ENCODE measurements at places on chromosomes 16 and 17.

GRCh38 chr17:61816538-61816937, 46.8 kb downstream of the BRIP1 start:
- no peak for DNase-seq

- DNase-seq = no peak
Observed at GRCh38 chr16:49378816-49379215, 5.2 kb downstream of the C16orf78 start.

GRCh38 chr17:17224137-17224536, 12.8 kb downstream of the FLCN start:
- no peak for DNase-seq

- no peak for DNase-seq
Observed at GRCh38 chr17:5391678-5392077, 27.8 kb downstream of the NUP88 start.

- DNase-seq = no peak
Observed at GRCh38 chr16:47247690-47248089, 103.9 kb upstream of the NETO2 start.

DNA sequence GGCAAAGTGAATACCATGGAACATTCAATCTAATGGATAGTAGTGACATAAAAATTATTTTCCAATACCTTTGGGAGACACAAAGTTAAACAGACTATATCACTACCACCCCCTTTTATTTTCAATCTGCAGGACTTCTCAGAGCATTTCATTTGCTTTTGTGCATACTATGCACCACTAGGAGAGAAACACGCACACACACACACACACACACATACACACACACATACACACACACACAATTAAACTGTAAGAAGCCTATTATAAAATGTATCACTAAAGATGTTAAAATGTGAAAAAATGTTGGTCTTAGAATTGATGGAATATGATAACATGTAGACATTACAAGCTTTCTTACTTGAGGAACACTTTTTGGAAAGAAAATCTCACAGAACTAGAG, 331.4 kb downstream of the CA10 start:
- DNase-seq = no peak

GRCh38 chr16:13060932-13061331, 159.5 kb downstream of the SHISA9 start:
- no peak for DNase-seq

DNA sequence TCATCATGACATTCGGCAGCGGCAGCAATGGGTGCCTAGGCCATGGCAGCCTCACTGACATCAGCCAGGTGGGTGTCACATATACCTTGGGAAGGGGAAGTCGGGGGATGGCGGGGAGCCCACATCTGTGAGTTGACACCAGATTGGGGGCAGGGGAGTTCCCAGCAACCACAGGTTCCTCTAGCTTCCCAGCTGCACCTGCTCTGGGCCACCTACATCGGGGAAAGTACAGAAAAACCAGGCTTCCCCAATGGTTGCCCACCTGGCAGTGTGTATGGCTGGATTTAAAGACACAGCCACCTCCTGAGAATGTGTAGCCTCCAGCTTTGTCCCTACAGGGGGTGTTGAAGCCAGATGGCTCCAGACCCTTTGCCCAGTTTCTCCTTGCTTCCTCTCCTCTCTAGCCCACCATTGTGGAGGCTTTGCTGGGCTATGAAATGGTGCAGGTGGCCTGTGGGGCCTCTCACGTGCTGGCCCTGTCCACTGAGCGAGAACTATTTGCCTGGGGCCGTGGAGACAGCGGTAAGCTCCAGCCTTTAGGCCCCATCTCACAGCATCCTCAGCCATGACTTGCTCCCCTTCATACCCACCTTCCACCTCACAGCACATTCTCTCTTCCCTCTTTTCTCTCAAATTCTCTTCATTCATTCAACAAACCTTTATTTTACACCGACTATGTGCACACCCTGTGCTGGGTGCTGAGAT, 5.0 kb upstream of the TRAF4 start:
- no peak for DNase-seq

DNA sequence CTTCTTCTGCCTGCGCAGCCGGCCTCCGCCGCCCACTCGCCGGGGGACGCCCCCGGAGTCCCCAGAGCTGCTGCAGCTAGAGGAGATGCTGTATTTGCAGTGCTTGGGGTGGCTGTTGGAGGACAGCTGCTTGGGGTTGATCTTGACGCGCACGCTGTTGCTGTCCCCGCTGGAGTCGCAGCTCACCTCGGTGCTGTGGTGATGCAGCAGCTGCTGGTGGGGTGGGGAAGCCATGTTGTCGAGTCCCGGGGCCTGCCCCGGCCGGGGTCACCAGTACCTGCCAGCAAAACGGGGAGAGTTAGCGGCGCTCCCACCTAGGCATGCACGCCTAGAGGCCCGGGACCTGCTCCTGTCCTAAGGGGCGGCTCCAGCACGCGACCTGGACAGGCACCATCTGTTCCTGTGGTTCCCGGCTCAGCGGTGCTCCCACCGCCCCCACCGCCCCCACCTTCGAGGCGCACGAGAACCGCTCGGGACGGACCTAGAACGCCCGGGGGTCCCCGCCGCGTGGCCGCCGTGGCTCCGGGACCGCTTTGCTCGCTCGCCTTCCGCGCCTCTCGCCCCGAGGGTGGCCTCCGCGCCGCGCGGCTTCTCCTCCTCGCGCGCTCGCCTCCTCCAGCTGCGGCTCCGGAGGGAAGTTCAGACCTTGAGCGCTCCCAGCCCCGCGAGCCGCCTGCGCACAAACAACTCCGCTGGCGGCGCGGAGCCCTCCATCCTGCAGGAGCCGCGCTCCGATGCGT, 863 bp downstream of the ADCY9 start:
- peak; percentile 36 for DNase-seq

- DNase-seq = no peak
Observed at GRCh38 chr16:49343291-49343690, 30.3 kb upstream of the C16orf78 start.

- DNase-seq = no peak
Observed at GRCh38 chr17:81251709-81252301, 12.7 kb downstream of the NDUFAF8 start.

GRCh38 chr17:28828294-28829040, 14.1 kb downstream of the FAM222B start:
- no peak for DNase-seq

GRCh38 chr16:57315416-57315815, 30.9 kb upstream of the PLLP start:
- no peak for DNase-seq

GRCh38 chr17:2266045-2266864, 37.3 kb downstream of the SMG6 start:
- peak; percentile 69 for DNase-seq

DNA sequence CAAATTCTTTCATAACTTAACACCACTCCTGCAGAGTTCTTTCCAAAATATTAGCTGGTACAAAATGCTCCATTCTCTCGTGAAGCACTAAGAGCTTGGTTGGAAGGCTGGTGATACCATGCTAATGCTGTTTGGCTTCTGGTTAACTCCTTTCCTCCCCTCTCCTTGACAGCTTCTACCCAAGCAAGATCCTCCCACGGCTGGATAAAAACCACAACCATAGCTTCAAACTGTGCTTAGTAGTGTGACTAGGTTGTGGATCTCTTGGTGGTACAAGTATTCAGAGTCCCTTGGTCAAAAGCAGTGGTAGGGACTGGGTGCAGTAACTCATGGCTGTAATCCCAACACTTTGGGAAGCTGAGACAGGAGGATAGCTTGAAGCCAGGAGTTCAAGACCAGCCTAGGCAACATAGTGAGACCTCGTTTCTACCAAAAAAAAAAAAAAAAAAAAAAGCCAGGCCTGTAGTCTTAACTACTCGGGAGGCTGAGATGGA, 2.3 kb downstream of the PHAF1 start:
- no peak for DNase-seq

GRCh38 chr17:79091226-79091670, 16.6 kb downstream of the ENGASE start:
- no peak for DNase-seq

GRCh38 chr17:4527134-4527533, 28.1 kb downstream of the MYBBP1A start:
- no peak for DNase-seq

GRCh38 chr17:7355053-7355452, at the start of gene TMEM95:
Gene TMEM95, plus strand, starts transcription at chr17:7355156. Its CDS starts 49 bp downstream, at chr17:7355205.
- DNase-seq = no peak

DNA sequence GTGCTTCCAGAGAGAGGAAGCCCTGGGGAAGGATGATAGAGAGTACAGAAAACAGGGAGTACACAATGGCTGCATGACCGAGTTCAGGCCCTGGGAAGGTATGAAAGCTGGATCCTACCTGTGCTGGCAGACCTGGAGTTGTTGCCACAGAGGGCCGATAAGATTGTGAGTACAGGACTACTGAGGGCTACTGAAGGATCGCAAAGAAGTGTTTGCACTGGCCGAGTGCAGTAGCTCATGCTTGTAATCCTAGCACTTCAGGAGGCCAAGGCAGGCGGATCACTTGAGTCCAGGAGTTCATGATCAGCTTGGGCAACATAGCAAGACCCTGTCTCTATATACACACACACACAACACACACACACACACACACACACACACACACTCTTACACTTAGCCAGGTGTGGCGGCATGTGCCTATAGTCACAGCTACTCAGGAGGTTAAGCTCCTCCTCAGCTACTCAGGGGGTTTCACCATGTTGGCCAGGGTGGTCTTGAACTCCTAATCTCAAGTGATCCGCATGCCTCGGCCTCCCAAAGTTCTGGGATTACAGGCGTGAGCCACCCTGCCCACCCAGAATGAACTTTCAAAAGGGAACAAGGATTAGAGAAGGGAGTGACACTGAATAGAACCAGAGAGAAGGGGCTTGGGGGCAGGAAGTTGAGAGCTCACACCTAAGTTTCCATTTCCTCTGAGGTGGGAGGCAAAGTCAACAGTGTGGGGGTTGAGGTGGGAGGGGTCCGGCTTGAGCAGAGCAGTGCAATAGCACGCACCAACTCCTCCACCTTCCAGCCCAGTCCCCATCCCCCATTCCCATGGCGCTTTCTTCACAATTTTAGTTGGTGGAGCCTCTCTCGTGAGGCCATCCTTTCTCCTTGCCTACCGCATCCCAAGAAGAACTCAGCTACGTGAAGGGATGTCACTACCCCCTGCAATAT, 7.5 kb downstream of the SCIMP start:
- DNase-seq = no peak

GRCh38 chr16:1746693-1747195, 24.6 kb downstream of the NME3 start:
- DNase-seq = no peak

DNA sequence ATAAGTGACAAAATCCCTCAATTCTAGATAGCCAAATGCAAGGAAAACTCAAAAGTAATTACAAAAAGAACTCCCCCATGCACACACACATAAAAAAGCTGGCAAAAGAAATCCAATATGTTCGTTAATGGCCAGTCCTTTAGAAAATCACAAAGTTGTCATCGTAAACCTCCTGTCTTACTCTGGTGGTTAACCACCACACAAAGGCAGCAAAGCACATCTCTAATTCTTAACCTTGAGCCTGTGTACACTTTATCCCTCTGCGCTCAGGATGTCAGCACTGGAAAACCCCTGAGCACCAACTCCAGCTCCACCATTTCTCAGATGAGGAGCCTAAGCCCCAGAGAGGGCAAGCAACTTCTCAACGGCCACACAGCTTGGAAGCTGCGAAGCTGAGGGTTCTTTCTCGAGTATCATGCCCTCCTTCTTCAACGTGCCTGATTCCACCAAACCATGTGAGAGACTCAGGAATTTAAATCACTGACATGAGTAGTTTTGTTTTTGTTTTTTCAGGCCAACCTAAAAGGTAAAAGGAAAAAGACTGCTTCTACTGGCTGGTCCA, 72.5 kb downstream of the C16orf95 start:
- no peak for DNase-seq

GRCh38 chr17:61734466-61734865, 128.9 kb downstream of the BRIP1 start:
- DNase-seq = no peak

GRCh38 chr17:64240261-64240740, 22.8 kb downstream of the TEX2 start:
- no peak for DNase-seq

DNA sequence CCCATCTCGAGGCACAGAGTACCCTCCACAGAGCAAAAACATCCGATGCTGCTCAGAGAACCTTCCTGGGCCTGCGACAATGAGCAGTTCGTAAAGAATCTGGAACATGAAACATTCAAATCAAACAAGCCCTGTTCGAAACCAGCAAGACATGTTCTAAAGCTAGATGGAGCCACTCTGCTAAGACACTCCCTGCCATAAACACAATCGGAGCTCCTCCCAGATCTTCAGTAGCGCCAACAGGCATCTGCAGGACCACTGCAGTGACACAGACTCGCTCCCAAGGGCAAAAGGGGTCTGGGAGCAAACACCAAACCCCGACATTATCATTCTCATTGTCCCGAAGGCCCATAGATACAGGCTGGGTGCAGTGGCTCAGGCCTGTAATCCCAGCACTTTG, 108.7 kb downstream of the ZFHX3 start:
- DNase-seq = no peak

DNA sequence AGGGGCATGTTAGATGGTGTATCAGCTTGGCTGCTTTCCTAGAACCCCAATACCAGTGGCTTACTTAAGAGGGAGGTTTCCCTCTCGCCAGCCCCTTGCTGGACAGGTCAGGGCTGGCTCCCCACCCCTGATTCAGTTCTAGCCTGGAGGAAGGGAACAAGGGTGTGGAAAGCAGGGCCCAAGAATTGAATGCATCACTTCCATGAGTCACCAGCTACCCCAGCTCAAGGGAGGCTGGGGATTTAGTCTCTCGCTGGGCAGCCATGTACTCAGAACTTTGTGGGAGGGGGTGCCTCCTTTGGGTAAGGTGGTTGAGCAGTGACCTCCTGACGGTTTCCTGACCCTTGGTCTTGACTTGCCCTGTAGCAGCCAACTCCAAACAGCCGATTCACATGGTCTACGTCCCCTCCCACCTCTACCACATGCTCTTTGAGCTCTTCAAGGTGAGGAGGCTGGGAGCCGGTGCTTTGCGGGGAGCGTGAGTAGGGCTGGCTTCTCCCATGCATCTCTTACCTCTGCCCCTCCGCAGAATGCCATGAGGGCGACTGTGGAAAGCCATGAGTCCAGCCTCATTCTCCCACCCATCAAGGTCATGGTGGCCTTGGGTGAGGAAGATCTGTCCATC, 12.8 kb downstream of the PDK2 start:
- no peak for DNase-seq

- no peak for DNase-seq
Observed at GRCh38 chr17:27207073-27207513, 86.8 kb upstream of the WSB1 start.

- no peak for DNase-seq
Observed at GRCh38 chr16:9014389-9014788, 50.7 kb upstream of the USP7 start.
